ENCODE measurements at places on chromosomes 1 and 21.

DNA sequence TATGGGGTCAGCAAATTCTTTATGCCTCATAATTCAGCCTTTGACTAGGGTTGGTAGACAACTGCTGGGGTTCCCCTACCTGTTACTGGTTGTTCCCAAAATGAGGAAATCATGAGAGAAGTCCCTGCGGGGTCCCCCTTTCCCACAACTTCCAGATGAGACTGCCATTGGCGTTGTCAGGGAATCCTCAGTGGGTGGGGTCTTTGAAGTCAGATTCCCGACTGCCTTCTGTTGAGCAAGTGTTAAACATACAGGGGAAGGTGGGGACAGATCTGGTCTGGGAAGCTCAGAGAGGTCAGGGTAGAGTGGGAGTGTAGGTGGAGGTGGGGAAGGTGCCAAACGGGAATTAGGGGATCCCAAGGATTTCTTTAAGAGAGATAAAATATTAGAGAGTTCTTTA is 14.7 kb downstream of the HSD3B2 start:
- no peak for DNase-seq

DNA sequence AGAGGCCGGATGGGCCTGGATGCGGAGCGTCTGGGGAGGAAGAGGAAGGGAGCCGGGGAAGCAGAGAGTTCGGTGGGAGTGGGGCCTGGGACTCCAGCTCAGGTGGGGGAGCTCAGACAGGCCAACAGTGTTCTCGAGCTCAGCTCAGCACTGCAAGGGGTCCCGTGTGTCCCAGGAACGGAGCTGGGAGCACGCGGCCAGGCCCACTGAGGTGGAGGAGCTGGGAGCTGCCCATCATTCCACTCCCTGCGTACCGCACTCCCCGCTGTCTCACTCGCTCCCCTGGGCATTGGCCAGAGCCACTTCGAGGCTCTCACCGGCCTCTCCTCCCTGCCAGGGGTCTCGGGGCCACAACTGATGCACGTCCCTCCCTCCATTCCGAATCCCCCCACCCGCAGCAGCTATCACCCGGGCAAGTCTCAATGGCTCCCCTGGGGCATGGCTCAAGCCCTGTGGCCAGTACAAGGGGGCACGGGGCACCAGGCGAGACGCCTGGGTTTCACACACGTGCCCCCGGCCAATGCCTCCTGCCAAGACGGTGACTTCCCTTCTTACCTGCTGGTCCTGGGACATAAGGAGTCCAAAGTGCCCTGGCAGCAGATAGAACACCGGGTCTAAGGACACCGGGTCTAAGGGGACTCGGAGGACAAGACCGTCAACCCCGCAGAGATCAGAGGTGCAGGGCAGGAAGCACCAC is 30.3 kb upstream of the COL6A2 start:
- DNase-seq: no peak

DNA sequence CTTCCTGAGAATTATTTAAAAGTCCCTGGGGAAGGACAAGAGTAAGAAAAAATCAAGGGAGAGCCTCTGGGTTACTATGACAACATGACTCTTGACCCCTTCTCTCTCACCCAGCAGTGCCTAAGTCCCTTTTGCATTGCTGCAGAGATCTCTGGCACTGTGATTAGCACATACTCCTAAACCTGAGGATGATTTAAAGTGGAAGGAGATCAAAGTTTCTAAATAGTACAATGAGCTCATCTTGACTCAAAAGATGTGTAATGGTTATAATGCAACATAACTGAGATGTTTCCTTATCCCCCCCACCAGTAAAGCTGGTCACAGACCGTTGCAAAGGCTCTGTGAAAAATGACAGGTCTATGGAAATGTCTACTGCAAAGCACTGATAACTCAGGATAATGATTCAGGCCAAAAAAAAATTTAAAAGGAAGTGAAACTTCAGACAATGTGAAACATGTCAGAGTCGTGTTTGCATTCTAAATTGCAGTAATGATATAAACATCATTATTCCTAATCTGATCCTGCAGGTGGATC is 519.2 kb downstream of the KIF26B start:
- DNase-seq: no peak

- DNase-seq: peak; percentile 55
Observed at GRCh38 chr21:33196941-33197374, 32.8 kb upstream of the IFNAR2 start.

DNA sequence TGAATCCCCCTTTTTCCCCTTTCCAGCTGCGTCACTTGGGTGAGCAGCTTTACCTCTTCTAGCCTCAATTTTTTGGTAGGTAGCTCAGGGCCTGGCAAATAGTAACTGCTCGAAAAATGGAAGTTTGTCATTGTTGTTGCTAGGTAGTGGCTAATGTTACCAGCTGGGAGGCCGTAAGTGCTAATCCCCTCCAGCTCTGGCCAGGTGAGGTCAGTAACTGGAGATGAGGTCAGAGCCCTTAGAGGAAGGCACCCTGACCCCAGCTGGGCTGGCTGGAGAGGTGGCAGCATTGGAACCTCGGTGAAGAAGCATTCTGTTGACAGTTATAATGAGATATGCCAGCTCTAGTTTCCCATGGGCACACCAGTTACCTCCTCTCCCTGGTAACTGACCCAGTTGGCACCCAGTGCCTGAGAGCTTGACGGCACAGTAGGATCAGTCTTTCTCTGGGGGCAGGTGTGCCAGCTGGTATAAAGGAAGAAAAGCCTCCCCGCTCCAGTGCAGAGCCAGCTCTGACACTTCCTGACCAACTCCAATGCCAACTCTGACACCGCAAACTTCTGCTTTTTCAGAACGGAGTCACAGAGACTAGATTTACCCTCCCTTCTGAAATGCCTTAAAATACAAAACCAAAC is 35.0 kb upstream of the SLC2A1 start:
- DNase-seq: no peak

DNA sequence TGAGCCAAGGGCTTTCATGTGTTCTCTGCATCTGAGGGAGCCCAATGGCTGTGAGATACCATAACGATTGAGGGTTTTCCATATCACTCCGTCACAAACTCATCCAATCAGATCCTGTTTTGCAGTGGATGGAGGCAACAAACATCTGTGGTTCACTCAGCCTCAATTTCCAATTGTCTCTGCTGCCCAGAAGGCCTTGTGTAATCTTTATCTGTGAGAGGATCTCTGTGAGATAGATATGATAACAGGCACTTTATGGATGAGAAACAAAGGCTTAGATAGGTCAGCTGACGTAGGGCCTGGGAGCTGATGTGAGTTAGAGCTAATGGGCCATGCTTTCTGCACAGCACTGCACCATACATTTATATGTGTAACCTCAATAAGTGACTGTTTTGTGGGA is 3.3 kb upstream of the MTARC1 start:
- DNase-seq: no peak

DNA sequence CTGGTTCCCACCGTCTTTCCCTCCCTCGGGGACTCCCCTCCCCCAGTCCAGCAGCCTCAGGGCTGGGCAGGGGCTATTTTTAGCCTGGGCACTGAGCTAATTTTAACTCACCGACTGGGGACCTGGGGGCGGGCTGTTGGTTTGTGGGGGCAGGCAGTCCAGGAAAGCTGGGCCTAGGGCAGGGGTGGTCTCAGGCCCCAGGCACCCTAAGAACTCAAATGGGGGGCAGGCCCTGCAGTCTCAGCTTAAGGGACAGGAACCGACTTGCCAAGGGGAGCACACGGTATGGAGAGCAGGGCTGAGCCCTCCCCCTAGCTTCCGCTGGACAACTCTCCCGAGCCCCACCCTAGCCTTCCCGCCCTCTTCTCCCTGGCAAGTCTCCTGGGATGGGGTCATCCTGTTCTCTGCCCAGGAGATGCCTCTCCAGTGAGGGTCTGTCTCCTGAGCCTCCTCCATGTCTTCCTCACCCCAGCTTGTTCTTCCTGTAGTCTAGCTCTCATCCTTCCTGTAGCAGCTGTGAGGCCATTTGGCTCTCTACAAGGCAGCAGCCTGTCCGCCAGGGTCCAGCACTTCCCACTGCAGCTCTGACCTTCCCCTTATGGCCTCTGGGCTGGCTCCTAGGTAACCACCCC is 10.1 kb downstream of the MEF2D start:
- DNase-seq: no peak

DNA sequence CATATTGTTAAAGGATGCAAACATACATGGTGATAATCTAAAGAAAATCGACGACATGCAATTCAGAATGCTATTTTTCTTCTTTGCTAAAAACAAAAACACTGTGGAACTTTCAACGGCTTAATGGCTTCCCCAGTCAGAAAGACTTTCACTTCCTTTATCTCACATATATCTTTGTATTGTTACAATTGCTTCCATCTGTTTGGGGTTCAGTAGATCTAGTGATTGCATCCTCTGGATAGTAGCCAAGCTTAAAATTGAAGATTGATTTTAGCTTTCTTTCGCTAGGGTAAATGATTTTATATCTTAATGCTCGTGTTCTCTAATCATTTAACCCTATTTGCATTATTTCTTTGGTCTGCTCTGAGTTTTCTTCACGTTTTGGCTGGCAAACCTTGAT is 31.8 kb upstream of the ADAMTS1 start:
- no peak for DNase-seq
